ENCODE measurements at places on chromosomes 2 and 18.

GRCh38 chr2:217330647-217331046 is 470.8 kb upstream of the TNP1 start:
- DNase-seq, result no peak

DNA sequence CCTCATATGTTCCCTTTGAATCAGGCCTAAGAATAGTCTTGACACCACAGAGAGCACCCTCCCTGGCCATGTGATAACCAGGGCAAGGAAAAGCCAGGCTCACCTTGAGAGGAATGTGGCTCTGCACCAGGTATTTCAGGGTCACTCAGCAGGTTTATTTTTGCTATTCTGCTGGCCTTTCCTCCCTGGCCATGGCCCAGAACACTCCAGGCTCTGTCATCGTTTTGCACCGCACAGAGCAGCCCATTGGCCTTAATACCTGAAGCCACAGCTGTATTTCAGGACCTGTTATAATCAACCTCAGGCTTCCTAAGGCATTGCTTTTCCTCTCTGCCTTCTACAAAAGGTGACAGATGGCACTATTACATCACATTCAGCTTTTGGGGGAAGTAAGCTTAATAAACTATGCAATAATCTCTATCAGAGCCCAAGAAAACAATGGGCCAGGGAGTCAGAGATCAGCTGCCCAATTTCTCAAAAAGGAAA is 668.3 kb downstream of the IRS1 start:
- DNase-seq, result no peak

DNA sequence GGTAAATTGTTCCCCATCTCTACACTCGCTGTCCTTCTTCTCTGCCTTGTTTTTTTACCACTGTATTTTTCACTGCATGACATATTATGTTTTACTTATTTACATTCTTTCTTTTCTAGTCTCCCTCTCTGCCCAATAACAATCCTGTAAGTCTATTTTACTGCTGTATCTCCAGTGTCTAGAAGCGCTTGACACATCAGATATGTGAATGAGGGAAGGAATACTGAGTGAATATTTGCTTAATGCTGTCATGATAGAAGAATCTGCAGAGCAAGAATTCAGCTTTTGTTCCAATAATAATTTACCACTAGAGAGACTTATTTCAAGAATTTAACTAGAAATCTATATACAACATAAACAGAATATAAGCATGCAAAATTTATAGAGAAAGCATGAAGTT is 99.5 kb downstream of the GALNT13 start:
- no peak for DNase-seq

DNA sequence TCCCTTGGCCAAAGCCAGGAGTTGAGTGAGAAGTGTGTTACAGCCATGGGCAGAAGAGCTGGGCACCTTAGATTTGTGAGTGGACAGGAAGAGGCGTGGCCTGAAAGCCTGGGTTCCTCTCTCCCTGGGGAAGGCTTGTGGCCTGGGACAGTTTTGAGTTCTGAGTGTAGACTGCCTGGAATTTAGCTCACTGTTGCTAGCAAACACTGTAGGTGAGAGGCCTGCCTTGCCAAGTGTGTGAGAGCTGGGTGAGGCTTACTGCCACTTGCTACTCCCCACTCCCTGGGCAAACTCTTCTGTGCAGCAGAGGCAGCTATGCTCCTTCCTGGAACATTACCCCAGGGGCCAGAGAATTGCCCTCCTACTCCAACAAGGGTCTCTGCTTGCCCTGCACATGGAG is 150.0 kb upstream of the GALNT5 start:
- no peak for DNase-seq

GRCh38 chr2:5057891-5058351 is 634.3 kb upstream of the SOX11 start:
- DNase-seq, result no peak

Data from hippocampal formation (tissue), 2 donors.